ENCODE measurements at places on chromosomes 7 and 10.
A peak's percentile ranks its signal among the peaks of the same experiment; 100 is the strongest.

- DNase-seq: peak; percentile 86
These were observed 108.5 kb upstream of the ANLN start for GRCh38 chr7:36280840-36281812.

- no peak for DNase-seq
These were observed 201.1 kb downstream of the GLRX3 start for GRCh38 chr10:130337305-130337640.

- no peak for DNase-seq
These were observed 2.3 kb upstream of the ZC3HAV1 start for GRCh38 chr7:139111811-139112301.

GRCh38 chr7:66697449-66698438, 42.8 kb upstream of the RABGEF1 start:
- DNase-seq: peak; percentile 94

DNA sequence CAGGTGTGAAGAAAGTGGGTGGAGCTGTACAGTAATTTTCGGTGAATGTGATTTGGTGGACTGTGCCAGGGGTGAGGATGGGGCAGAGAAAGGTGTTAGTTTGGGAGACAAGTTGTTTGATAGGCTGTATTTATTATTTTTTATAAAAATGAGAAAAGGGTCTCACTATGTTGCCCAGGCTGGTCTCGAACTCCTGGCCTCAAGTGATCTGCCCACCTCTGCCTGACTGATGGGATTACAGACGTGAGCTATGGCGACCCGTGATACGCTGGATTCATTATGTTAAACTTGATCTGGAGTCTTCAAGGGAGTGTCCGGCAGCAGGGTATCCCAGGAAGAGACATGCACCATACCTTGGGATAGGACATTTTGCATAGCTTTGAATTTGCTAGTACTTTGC, 1.3 kb downstream of the KAT6B start:
- no peak for DNase-seq

DNA sequence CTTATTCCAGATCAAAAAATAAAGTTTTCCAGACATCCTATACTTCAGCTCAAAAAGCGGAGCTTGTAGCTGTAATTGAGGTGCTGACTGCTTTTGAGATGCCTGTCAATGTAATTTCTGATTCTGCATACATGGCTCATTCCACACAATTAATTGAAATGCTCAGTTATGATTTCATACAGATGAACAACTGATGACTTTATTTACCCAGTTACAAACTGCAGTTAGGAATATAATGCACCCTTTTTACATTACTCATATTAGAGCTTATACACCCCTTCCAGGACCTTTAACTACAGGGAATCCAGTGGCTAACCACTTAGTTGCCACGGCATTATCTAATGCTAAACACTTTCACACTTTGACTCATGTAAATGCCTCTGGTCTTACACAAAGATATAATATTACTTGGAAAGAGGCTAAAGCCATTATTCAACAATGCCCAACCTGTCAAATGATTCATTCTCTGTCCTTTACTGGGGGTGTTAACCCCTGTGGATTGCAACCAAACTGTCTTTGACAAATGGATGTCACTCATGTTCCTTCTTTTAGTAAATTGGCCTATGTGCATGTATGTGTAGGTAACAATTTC, 147.3 kb downstream of the ZNF33B start:
- peak; percentile 82 for DNase-seq

DNA sequence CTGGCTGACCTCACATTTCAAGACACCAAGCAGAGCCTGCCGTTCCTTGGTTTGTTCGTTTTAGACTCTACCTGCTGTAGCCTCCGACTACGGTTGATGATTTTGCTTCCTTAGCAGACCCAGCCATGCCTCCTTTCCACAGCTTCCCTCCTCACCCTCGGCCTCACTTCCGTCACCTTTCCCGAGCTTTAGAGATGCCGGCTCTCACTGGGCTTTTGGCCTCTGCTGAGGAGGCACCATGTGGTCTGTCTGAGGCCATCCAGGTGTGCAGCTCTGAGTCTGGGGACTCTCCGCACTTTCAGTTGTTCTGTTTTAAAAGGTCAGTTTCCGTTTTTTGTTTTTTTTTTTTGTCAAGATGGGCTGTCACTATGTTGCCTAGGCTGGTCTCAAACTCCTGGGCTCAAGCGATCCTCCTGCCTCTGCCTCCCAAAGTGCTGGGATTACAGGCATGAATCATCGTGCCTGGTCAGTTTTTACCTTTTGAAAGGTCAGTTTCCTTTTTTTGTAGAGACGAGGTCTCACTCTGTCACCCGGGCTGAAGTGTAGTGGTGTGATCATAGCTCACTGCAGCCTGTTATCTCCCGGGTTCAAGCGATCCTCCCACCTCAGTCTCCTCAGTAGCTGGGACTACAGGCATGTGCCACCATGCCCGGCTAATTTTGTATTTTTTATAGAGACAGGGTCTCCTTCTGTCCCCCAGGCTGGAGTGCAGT, 11.7 kb downstream of the ORAI2 start:
- no peak for DNase-seq

GRCh38 chr7:78161781-78162180, 363.2 kb downstream of the PHTF2 start:
- DNase-seq: no peak

- peak; percentile 64 for DNase-seq
These were observed 3.5 kb upstream of the CFAP58 start for GRCh38 chr10:104350127-104350635.

DNA sequence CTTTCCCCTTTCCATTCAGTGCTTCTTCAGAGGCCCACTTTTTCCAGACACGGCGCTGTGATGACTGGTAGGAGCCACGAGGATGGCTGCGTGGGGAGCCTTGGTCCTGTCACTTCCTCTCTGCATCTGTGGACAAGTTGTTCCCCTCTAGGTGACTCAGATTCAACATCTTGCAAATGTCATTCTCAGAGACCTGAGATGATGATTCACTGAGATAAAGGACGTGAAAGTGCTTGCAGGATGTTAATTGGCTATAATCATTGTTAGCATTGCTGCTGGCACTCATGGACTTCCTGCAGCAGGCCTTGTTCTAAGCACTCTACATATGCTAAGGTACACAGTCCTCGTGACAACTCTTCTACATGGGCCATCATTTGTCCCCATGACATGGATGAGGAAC, 489.8 kb upstream of the ZMIZ1 start:
- DNase-seq: no peak

- no peak for DNase-seq
These were observed 909.7 kb upstream of the AUTS2 start for GRCh38 chr7:68688416-68689086.

DNA sequence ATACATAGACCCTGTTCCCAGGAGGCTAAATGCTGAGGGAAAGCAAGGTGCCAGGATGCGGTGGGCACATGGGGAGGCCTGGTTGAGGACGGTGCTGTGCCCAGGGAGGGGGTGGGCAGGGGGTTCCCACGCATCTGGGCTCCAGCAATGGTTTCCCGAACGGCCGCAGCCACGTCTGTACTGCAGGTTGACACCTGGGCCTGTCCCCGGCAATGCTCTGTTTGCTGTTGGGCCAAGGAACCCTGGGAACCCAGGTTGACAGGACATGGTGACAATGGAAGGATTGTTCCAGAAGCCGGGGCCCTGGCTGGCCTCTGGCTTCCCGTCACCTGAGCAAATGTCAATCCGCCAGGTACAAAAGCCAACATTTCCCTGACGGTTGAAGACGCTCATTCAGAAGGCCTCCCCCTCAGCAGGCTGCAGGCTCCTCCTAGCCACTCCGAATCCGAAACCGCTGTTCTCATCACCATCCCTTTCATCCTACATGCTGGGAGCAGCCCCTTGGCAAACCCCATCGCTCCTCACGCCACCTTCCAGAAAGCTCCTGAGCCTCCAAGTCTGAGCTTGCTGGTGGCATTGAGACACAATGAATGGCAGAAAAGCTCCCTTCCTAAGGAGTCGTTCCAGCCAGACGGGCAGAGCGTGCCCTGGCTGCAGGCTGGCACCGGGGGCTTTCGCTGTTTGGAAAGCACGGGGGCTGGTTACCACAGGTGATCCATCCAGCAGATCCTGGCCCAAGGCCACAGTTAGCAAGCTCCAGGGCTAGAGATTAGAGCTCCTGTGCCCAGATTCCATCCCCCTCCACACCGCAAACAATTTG, 31.2 kb downstream of the SPOCK2 start:
- DNase-seq: no peak

- no peak for DNase-seq
These were observed 73.3 kb downstream of the THSD7A start for GRCh38 chr7:11758627-11759111.

DNA sequence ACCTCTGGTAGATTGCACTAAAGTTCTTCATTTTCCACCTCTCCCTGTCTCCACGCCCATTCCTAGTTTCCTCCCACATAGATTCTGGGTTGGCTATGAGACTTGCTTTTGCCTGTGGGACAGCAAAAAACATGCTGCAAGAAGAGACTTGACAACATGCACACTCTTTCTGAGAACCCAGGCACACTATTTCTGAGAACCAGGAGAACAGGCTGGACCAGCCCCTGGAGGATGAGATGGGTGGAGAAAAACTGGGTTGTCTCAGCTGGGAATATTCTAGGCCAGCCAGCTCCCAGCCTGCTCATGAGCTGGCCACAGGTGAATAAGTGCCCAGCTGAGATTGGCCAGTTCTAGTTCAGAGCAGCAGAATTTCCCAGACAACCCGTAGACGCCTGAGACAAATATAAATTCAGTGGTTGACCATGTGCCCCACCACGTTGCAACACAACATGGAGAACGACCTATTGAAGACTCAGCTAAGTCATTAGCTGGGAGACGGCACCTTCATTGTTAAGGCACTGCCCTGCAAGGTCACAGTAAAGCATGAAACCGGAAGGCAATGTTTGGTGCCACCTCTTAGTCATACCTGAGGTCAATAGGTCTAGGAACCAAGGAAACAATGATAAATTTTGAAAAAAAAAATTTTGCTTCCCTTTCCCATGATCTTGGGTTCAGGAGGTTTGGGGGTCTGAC, 92.7 kb upstream of the AKR1E2 start:
- DNase-seq: no peak

GRCh38 chr7:148058092-148058491, 532.5 kb upstream of the C7orf33 start:
- DNase-seq: no peak

- no peak for DNase-seq
These were observed 52.2 kb downstream of the IRF5 start for GRCh38 chr7:128989961-128990360.

- DNase-seq: peak; percentile 5
These were observed 26.5 kb downstream of the PDE1C start for GRCh38 chr7:32043688-32044087.

GRCh38 chr10:24872790-24873182, 79.6 kb downstream of the PRTFDC1 start:
- no peak for DNase-seq

- no peak for DNase-seq
These were observed 2.7 kb upstream of the SUV39H2 start for GRCh38 chr10:14875941-14876340.

- DNase-seq: no peak
These were observed 14.5 kb downstream of the ITPRIP start for GRCh38 chr10:104323760-104324201.

DNA sequence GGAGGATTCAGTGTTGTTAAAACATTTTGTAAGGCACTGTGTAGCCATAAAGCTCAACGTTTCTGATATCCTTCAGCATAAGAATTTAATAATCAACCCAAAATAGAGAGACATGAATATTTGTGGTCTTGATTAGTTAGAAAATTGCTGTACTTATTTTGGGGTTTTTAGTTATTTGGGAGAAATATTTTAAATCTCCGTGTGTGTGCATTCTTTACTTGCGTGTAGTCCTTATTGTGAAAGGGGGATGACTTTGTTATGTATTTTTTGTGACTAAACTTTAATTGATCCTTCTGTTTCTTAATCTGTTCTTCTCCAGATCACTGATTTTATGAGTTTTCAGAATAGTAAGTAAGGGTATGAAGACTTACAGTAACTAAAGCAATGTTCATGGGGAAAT, 81.2 kb downstream of the ZNRF2 start:
- DNase-seq: no peak

GRCh38 chr10:84193846-84194423, 402 bp upstream of the CDHR1 start:
- DNase-seq: no peak

- DNase-seq: no peak
These were observed 40.2 kb upstream of the SVOPL start for GRCh38 chr7:138741453-138741735.

- DNase-seq: no peak
These were observed 961.8 kb upstream of the LRRN3 start for GRCh38 chr7:110129159-110129558.

DNA sequence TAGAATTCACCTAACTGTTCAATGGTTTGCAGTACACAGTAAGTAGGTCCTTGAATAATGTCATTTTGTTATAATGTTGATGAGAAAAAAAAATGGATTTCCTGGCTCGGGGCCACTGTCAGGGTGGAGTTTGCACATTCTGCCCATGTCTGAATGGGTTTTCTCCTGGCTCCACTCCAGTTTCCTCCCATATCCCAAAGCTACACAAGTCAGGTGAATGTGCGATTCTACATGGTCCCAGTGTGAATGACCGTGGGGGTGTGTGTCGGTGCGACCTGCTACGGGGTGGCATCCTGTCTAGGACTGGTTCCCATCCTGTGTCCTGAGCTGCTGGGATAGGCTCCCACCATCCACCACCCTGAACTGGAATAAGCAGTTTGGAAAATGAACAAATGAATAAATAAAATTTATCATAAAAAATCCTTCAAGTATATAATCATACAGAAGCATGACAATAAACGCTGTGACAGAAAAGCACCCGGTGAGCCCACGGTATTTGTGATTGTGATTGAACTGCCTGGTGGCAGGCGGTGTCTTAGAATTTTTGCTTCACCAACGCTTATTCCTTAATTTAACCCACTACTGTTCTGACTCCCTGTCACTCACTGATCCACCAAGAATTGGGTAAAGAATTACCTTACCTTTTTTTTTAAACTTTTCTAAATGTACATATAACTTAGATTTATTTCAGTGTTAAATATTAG, 114.1 kb downstream of the ICA1 start:
- DNase-seq: no peak

GRCh38 chr7:97731736-97732564, at the start of gene TAC1:
TAC1 (plus strand) TSS chr7:97732086; CDS start chr7:97732613, 527 bp downstream.
- DNase-seq: no peak

GRCh38 chr7:107446531-107446930, 23.3 kb upstream of the GPR22 start:
- DNase-seq: peak; percentile 32

- no peak for DNase-seq
These were observed 114.0 kb downstream of the RAB18 start for GRCh38 chr10:27618036-27618615.

DNA sequence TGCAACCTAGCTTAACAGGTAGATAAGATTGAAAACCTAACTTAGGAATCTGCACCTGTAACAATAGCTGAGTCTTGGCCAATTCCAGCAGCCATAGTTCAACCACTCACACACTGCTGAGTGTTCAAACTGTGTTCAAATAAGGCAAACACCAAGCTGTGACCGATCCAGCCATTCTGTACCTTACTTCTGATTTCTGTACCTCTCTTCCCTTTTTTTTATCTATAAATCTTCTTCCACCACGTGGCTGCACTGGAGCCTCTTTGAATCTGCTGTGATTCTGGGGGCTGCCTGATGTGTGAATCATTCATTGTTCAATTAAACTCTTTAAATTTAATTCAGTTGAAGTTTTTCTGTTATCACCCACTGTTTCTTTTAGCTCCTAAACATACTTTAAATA, 15.7 kb upstream of the FOXL3 start:
- no peak for DNase-seq
